ENCODE measurements at places on chromosomes 3 and 15. TPM values are rescaled to one million over a fixed set of nuclear protein-coding genes. Genes with fewer than 3 reads are reported as not detected.
A peak's percentile ranks its signal among the peaks of the same experiment; 100 is the strongest.

- DNase-seq, result no peak
These were observed 13.8 kb downstream of the KLHL6 start for GRCh38 chr3:183541738-183542137.

DNA sequence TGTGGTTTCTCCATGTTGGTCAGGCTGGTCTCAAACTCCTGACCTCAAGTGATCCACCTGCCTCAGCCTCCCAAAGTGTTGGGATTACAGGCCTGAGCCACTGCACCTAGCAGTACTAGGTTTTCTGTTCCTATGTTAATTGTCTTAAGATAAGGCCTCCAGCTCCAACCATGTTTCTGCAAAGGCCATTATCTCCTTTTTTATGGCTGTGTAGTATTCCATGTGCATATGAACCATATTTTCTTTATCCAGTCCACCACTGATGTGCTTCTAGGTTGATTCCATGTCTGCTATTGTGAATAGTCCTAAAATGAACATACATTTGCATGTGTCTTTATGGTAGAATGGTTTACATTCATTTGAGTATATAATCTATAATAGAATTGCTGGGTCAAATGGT, 9.8 kb downstream of the HTR3C start:
- no peak for DNase-seq

DNA sequence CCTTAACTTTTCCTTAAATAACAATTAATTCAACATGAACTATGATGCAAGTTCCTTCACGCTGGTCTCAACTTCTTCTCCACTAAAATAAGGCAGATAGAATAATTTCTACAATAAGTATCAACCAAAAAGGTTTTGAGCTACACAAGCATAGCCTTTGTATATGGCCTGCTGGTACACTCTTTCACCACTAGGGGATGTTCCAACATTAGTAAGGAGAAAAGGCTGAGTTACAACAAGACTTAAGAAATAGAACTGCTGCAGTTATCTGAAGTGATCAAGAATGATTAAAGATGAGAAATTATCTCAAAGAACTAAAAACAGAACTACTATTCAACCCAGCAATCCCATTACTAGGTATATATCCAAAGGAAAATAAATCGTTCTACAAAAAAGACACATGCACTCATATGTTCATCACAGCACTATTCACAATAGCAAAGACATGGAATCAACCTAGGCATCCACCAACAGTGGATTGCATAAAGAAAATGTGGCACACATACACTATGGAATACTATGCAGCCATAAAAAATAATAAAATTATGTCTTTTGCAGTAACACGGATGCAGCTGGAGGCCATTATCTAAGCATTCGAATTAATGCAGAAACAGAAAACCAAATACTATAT, 14.4 kb downstream of the ATP13A3 start:
- peak; percentile 32 for DNase-seq

The FAM81A gene
- 4.9 TPM for total RNA-seq

GRCh38 chr3:188106887-188107830, 46.8 kb upstream of the LPP start:
- no peak for DNase-seq

DNA sequence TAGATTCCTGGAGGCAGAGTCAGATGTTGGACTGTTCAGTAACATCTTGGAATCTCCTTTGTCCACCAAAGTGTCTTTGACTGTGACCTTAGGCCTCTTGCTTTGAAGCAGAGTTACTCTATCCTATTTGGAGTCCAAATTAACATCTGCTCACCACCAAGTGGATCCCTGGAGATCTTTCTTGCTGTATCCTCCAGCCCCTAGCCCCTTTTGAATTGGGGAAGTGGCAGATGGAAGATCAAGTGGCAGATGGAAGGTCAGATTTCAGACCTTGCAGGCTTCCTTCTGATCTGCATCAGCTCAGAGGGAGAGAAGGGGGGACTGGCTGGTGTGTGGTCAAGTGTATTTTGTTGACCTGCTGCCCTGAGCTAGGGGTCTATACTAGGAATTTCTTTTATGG, 125.0 kb upstream of the ROPN1 start:
- no peak for DNase-seq

DNA sequence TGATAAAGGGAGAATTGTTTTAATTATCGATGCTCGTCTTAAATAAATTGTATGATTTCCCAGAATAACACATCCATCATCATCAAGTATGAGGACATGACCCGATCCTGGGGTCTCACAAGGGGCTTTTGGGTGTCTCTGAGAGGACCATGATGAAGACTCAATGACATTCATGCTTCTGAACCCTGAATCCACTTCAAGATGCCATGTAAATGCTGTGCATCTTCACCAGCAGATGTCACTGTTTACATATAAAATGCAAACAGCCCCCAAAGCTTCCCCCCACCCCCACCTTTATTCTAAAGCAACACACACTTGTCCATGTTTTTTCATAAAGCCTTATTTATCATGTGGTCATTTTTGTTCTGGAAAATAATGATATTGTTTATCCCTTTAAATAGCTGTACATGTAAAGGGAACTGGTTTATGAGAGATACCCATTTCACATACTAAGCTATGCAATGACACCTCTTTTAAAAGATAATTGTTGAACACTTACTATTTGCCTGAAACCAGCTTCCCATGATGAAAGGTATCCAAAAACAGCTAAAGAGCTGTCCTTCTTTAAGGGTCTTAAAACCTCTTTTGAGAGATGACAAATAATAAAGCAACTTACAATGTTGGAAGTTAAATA, 69.7 kb upstream of the UBE3A start:
- peak; percentile 49 for DNase-seq

- DNase-seq, result no peak
These were observed 40.7 kb upstream of the RSL24D1 start for GRCh38 chr15:55237219-55238130.

The ADAMTS17 gene
- 4.4 TPM for total RNA-seq

DNA sequence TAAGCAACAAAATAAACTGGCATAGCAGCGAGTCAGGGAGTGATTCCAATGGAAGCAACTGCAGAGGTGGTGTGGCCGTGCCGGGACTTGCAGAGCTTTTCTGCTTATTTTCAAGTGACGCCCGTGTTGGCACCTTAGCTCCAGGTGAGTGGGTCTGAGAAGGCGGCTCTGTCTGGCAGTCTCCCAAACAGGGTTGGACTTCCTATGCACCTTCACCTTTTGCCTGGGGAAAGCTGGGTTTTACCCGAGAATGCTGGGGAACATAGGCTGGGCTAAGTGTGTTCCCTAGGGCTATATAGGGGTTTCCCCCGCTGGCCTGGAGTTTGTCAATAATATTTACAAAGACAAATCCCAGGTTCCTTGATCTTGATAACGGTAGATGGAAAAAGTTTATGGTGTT, 179.9 kb upstream of the TBL1XR1 start:
- no peak for DNase-seq

DNA sequence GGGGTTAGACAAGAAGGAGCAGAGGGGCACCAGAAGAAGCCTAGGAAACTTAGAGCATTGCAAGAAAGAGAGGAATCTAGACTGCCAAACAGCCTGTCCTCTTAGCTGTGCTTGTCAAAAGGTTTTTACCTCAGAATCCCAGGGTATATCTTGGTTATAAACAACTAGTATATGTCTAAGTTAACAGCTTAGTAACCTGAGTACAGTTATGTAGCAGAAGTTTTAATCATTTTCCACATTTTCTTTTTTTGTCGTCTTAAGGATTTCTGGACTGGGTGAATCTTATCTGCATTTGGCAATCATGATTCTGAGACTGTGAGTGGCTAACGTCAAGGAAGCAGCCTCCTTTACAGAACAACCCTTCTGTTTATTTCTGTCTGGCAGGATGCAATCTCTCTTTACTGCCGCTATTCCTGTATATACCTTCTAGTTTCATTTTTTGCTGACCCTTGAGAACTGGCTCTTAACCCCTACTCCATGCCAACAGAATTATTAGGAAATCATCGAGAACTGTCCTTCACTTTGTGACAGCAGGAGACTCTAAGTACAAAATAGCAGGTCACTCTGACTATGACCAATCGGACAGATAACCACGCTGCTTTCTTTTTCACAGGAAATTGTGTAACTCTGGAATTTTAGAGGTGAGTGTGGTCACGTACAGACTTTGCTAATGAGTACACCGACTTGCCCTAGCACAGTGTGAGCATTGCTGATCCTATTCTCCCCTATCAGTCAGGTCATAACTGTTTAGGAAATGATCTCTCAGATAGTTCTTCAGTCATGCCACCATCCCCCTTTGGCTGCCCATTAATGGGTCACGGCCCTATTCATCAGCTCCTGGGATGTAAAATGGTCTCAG, 3.3 kb upstream of the CP start:
- no peak for DNase-seq
